ENCODE measurements at places on chromosomes 4 and X.

DNA sequence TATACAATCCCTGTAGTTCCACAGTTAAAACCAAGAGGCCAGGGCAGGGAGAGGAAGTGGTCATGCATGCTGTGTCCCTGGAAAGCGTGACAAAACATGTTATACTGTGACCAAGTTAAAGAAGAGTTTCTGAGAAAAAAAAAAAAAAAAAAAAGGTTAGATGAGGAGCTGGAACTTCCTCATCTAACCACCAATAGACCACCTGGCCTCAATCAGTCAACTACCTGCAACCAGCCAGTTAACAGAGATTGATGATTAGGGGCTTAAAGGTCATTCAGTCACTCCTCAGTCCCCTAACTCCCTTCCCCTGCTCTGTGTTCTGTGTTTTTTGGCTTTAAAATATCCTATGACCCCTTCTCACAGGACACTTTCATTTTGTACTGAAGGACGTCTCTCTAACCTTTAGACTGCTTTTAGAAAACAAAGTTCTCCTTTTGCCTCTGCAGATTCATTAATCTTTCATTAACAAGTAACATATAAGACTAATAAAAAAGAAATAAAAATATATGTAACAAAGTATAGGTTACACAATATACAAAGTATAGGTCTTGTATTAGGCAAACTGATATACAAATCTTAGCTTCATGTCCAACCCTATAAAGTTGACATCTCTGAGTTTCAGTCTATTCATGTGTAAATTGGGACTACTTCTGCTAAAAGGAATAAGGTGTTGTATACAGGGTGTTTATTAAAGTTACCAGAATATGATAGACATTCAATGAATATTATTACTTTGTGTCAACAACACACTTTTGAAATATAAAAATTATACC, 179.1 kb upstream of the NDST4 start:
- no peak for ATAC-seq

- ATAC-seq = no peak
Measured at GRCh38 chrX:46913667-46914066, 1.4 kb downstream of the JADE3 start.

GRCh38 chr4:54545663-54546424, 111.9 kb upstream of the KIT start:
- ATAC-seq = no peak

GRCh38 chr4:161287678-161288352, 876.0 kb downstream of the FSTL5 start:
- no peak for ATAC-seq

DNA sequence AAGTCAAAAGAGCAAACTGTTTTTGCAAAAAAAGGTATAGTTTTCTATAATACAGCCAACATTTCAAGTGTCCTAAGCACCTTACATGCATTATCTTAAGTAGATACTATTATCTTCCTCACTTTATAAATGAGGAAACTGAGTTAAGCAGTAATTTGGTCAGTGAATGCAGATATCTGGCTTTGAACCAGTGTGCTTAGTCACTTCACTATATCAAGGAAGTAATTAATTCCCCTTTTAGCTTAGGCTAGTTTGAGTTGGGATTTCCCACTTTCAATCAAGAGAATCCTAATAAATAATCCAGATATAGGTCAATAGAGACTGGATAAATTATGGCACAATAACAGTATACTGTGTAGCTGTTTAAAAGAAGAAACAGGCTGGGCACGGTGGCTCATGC, 14.8 kb downstream of the SPINK2 start:
- no peak for ATAC-seq

DNA sequence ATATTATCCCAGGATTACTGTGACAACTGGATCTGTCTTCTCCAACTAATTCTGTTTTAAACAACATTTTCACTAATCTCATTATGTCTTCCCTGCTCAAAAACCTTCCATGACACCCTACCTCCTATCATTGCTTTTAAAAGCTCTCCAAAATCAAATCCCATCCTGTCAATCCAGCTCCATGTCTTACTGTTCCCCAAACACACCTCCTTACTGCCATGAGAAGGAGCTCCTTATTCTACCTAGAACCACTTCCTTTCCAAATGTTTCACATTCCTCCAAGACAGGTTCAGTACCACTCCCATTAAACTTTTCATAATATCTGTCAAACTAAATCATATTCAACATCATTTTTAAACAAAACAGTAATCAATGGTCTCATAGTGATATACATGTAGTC, 66.9 kb upstream of the WDR17 start:
- no peak for ATAC-seq

Data from activated CD4-positive, CD25-positive, alpha-beta regulatory T cell treated with anti-CD3 and anti-CD28 coated beads, Interleukin-2, amount 50 U/mL, for 24 hours (primary cell).